ENCODE measurements at places on chromosomes 7 and 10.

DNA sequence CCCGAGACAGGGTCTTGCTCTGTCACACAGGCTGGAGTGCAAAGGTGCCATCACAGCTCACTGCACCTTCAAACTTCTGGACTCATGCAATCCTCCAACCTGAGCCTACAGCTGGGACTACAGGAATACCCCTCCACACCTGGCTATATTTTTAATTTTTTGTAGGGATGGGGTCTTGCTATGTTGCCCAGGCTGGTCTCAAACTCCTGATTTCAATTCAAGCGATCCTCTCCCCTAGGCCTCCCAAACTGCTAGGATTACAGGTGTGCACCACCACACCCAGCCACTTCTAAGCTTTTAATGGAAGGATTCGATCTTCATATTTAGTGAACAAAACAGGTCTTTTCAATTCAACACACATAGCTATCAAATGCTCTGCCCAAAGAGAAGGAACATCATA is 29.7 kb downstream of the FZD9 start:
- DNase-seq, result no peak

- DNase-seq, result no peak
These were observed 2.6 kb upstream of the NPSR1 start for GRCh38 chr7:34655384-34655783.

GRCh38 chr7:101332026-101332425 is 10.4 kb upstream of the IFT22 start:
- no peak for DNase-seq

- no peak for DNase-seq
These were observed 22.2 kb downstream of the GSAP start for GRCh38 chr7:77393954-77394353.

DNA sequence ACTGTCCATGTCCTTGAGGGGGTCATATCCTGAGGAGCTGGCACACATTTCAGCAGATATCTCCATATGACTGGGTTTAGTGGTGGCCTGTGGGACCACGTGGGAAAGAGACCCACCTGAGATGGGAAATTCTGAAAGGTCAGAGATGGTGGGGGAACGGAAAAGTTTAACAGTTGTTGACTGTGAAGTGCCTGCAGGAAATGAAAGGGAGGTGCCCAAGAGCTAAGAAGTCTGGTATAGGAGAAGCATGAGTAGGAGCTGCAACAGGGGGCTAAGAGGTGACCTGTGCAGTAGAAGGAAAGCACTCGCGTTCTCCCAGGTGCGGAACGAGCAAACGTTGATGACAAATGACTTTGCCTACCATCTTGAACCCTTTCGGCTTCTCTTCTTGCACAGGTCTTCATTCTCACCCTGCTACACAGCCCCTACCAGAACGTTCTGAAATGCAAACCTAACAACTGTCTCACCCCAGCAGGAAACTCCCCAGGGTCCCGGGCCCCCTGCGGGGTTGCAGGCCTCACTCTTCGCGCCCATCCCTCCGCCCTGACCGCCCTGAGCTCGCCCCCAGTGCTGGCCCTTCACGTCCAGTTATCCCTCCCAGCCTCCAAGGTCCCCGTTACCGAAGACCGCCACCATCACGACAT is 9.8 kb upstream of the FXYD4 start:
- DNase-seq, result no peak

DNA sequence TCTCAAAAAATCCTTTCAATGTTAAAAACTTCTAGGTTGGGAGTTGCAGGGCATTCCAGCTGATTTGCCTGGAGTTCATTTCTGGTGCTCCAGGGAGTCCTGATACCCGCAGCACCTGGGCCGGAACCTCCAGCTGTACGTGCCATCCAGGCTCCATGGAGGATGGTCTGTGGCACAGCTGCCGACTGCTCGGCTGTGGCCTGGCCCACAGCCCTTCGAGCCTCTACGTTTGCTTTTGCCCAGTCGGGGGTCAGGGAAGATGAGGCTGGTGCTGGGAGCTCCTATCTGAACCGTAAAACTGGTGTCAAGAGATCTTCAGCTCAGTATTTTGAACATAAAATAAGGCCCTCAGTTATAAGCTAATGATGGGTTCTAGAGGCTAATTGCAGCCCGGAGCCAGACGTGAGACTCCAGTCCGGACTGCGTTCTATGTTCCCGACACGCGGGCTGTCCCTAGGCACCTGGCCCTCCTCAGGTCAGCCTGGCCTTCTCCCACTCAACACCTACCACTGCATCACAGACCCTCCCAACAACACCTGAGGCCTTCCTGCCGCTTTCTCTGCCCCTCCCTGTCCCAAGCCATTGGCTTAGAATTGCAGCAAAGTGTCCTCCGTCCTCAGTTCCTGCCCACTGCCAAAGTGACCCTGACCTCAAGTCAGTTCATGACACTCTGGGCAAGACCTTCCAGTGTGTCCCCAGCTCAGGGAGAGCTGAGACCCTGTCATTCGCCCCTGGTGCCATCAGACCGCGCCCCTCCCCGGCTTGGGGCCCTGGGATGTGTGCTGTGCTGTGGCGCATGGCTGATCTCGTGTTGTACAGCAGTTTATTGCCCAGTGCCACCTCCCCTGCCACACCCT is 64.2 kb upstream of the DNAJB6 start:
- no peak for DNase-seq
